DMS53 (cell line): ENCODE measurements at places on chromosomes 1 and 21.

GRCh38 chr1:33211972-33212371 is 30.1 kb upstream of the TRIM62 start:
- DNase-seq = no peak

DNA sequence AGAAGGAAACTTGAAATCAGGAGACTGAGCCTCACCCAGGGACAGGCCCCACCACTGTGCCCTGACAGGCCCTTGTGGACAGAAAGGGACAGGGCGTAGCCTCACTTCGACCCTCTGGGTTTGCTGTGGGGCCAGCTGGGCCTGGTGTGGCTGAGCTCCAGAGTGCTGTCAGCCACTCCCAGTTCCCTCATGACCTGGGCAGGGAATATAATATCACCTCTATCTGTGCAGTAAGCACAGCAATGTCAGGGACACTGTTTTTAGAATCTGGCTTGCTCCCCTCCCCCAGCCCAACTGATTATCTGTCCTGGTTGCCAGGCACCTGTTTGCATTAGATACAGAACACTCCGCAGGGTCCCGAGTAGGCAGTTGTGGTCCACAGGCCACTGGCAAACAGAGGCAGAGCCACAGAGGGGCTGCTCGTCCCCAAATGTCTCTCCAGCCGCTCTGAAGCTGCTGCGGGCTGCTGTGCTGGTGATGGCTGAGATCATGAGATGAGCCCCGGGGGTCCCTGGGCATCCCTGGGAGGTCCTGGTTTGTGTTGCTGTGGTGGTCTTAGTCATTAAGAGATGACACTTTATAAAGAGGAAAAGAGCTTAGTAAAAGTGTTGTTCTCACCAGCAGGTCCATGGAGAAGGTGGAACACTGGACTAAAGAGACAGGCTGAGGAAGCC is 51.6 kb downstream of the ETS2 start:
- no peak for DNase-seq

- no peak for DNase-seq
Measured at GRCh38 chr1:116256286-116256649, 116.8 kb upstream of the ATP1A1 start.

DNA sequence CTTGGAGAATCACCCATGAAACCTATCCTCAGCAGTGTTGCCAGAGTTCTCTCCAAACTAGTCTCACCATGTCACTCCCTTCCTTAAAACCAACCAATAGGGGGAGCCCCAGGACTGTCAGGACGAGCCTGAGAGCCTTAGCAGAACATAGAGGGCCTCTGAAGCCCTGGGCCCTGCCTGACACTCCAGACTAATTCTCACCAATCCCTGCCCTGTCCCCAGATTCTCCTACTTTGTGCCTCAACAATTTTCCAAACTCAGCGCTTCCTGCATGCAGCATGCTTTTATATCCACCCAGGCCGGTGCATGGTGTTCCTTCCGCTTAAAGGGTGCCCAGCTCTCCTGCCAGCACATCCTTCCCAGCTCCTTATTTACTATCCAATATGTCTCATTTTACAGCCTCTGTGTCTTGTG is 42.7 kb downstream of the HSD3B1 start:
- peak; percentile 70 for DNase-seq

DNA sequence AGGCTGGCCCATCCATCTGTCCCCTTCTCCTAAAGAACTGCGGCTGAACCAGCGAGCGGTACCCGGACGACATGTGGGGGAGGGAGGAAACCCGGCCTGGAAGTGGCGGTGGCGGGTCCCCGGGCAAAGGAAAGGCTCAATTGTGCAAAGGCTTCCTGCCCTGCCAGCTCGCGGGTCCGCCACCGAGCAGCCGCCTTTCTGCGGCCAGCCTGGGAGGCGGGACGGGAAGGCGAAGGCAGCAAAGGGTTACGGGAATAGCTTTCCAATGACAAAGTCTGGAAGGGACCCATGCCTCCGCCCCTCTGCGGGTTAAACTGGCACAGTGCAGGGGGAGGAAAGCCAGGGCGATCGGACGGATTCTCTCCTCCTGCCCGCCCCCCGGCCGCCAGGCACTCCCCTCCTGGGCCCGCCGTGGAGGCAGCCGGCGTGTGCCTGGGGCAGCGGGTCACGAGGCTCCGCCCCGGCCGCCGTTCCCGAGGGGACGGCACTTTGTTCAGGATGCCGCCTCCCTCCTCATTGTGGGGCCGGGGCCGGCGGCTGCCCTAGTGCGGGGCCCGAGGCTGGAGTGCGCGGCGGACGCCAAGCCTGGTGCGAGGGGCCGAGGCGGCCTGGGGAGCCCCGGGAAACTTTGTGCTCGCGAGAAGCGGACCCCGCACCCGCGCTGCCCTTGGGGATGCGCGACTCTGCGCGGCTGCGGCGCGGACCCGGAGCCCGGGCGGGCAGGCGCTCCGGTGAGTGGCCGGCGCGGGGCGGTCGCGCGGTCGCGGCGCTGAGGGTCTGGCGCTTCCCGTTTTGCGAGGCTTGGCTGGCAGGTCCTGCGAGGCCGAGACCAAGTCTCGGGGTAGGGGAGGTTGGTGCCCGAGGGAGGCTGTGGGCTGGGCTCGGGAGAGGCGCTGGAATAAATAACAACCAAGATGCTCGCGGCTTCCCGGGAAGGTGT is at the start of gene NAV1:
NAV1 (plus strand) TSS at position 516 of the 940 bp plus-strand sequence. CDS start 83,758 bp downstream, outside the sequence.
- DNase-seq = peak; percentile 88

GRCh38 chr1:205446828-205447227 is 9.0 kb downstream of the BLACAT1 start:
- DNase-seq = no peak

- DNase-seq = no peak
Measured at GRCh38 chr1:184407816-184408510, 21.1 kb downstream of the C1orf21 start.

GRCh38 chr1:100147875-100148274 is 14.9 kb downstream of the TRMT13 start:
- DNase-seq = peak; percentile 32

DNA sequence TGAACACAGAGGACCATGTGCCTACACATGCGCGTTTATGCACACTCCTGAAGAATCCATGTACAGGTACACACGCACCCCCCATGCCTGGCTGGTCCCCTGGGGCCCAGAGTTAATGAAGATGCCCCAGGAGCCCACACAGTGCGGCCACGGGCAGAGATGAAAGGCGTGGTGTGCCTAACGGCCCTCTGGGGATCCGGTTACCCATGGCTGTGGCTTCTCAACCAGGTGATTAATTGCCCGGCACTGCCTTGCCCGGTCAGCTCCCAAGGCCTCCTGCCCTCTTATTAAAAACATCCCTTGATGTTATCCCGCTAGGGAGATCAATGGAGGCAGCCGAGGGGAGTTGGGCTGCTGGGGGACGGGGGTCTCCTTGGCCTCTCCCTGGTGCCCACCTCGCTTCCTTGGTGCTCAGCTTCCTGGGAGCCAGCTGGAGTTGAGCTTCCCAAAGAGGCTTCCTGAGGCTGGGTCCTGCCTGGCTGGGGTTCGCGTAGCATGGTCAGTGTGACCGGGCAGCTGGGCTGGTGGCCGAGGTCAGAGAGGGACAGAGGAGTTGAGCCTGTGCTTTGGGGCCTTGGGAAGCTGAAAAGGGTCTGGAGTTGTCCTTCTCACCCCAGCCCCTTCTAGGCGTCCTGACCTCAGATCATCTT is 75.0 kb upstream of the WNT4 start:
- no peak for DNase-seq

DNA sequence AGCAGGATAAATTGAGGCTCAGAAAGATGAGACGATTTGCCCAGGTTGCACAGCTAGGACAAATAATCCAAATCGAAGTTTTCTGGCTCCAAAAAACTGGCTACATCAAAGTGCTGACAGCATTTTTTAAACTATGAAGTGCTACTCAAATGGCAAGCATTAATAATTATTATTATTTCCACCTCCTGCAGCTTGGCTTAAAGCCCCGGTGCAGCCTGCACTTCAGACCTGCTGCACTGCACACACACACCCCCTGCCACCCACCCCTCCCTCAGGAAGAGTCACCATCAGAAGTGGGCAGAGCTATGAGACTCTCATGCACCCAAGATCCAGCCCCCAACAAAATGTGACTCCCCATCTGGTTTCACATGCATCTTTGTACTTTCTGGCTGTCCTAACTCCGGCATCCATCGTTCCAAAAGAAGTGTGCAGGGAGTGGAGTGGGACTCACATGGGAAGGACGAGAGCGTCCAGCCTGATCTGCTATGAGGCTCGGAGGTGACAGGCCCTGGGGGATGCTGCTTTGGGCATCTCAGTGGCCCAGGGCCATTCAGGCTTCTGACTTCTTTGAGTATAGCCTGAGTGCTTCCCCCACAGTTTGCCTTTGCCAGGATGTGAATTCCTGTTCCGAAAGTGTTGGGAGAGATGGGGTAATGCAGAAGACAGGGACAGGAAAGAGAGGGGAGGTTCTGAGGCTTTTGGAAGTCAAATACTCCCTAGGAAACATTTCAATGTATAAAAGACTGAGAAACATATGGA is 65.0 kb upstream of the FAM20B start:
- no peak for DNase-seq

DNA sequence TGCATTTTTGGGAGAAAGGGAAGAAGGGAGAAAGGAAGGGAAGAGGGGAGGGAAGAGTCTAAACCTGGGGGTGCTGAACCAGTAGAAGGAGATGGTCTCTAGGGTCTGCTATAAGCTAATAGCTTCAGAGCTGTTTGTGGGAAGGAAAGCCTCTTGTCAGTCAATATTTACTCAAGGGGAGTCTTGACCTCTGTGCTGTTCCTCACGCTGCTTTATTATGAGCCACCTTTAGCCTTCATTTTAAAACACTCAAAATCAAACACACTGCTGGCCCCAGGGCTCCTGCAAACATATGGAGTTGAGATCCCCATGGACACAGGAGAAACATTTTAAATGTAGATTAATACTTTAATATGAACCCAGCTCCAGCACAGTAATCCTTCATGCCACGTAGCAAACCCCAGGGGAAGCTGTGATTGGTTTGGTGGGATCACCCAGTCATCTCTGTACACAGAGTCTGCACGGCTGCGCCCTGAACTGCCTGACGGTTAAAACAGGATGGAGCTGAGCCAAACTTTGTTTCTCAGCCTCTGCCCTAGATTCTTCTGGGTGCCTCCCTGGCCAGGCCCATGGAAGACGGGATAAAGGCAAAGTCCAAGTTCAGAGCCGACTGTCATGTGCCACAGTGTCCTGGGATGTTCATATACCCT is 40.2 kb upstream of the VWA5B1 start:
- DNase-seq = peak; percentile 51

GRCh38 chr1:53063744-53064515 is 1.9 kb downstream of the PODN start:
- no peak for DNase-seq

GRCh38 chr1:201703621-201704438 is 125.1 kb upstream of the IPO9 start:
- peak; percentile 95 for DNase-seq

DNA sequence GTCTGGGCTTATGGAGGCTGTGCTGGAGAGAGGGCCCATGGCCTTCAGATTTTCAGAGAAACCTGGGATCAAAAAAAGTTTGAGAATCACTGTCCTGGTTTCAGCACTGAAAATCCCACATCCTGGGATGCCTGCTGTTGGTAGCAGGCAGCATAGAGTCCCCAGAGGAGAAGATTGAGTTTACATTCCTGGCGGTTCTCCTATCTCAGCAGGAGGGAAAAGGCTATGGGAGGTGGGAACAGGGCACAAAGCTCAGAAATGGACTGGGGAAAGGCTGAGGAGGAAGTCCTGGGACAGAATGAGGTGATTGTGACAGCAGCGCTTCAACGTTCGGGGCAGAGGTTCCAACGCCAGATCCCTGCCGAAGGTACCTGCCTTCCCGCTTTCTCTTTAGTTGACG is 103.4 kb downstream of the ETS2 start:
- no peak for DNase-seq

GRCh38 chr1:101474039-101474665 is 237.3 kb downstream of the S1PR1 start:
- peak; percentile 86 for DNase-seq

- DNase-seq = no peak
Measured at GRCh38 chr21:45580181-45580575, 37.9 kb upstream of the SLC19A1 start.

DNA sequence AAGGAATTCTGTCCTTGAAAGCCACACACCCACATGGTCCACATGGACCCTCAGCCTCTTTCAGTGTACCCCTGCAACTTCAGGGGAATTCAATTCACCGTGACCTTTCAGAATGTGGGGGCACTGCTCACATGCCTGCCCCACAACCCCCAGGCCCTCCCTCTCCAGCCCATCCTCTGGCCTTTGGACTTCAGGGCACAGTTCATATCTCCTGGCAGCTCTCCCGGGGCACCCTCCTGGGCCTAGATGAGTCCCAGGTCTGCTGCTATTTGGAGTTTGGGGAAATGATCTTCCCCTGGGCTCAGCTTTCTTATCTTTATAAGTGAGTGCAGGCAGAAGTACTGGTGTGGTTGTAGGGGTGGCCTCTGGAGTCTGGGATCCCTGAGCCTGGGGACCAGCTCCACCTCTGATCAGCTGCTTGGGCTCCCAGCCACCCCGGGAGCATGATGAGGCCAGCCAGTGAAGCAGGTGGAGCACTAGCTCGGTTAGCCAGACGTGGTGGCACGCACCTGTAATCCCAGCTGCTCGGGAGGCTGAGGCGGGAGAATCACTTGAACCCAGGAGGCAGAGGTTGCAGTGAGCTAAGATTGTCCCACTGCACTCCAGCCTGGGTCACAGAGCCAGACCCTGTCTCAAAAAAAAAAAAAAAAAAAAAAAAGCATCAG is 15.8 kb downstream of the C1orf167 start:
- no peak for DNase-seq

DNA sequence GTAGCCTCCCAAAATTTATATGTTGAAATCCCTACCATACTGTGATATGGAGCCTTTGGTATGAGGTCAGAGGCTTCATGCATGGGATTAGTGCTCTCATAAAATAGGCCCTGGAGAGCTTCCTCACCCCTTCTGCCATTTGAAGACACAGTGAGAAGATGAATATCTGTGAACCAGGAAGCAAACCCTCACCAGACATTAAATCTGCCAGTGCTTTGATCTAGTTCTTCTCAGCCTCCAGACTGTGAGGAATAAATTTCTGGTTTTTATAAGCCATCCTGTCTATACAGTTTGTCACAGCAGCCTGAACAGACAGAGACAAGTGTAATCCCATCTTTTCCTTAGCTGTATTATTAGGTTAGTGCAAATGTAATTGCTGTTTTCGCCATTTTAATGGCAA is 88.4 kb downstream of the OLFML2B start:
- no peak for DNase-seq

DNA sequence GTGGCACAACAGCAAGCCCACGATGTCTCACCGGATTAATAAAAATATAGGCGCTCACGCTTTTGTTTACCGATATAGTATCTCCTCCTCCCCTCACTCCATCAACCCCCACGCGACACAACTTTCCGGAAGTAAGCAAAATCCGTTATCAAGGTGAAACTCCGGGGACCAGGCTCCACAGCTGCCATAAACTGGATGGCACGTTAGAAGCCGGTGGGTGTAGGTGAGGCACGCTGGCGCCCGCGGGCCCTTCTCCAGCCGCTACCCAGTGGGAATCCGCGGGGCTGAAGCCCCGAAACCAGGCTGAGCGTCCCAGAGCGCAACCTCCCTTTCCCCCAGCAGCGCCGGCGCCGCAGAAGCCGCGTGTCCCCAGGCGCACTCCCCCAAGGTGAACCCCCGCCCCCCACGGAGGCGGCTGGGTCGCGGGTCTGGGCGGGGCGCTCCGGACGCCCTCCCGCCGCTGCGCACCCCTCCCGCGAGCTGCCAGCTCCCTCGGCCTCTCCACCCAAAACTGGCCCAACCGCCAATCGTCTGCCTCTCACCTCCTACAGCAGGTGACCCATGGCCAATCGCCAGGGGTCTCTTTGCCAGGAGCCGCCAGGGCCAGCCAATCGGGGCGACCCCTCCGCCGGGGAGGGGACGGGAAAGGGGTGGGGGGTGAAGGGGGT is 112.4 kb downstream of the OSBPL9 start:
- DNase-seq = peak; percentile 99
